ENCODE measurements at places on chromosomes 6 and 20.

- no peak for DNase-seq
Measured at GRCh38 chr20:59359906-59360725, 59.7 kb downstream of the EDN3 start.

DNA sequence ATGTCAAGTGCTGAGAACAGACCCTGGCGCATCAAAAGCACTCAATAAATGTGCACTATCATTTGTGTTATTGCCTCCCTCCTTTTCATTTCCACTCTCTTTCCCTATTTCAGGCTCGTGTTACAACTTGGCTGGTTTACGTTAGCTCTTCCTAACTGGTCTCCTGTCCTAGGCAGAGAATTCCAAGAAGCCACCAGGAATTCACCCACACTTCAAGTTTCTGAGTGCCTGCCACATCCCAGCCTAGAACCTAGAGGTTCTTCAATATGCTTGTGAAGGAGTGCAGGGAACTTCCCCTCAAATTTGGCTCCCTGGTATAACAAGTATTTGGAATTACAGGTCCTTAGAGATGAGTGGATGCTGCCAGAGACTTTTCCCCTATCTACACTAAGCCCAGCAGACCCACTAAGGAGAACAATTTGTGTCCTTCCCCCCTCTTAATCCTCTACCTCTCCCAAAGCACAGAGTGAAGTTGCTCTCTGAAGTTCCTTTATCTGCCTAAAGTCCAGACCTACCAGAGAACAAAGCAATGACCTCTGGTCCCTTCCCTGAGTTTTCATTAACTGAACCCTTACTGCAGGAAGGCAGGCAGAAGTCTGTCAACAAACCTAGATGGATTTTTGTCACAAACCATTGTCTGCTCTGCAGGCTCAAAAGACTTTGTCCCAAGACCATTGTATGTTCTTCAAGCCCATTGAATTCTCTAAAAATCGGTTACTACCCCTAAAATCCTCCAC is 201.6 kb upstream of the JARID2 start:
- DNase-seq: no peak

DNA sequence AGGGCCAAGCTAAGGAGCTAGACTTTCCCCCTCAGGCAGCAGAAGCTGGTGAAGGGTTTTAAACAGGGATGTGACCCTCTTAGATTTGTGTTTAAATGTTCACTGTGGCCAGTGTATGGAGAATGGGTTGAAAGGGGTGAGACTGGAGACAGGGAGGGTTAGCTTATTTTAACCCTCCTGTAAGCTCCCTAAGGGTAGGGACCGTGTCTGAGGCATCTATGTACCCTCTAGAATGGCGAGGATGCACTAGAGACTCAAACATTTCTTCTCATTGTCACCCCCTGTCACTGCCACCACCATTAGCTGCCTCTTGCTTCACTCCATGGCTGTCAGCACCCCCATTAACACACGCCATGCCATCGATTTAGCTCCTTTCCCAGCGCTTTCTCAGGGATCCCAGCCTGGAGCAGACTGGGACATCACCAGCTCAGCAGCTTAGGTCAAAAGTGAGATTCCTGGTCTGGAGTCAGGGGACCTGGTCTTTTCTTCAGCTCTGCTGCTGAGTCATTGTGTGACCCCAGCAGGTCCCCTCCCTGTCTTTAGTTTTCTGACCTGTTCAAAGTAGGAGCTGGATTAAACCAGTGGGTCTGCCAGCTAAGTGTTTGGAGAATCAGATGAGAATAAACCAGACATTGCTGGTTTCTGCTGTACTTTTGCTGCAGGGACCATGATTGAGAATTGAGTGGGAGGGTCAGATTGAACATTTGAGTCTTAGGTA is 1.1 kb upstream of the SLC22A7 start:
- DNase-seq: no peak

GRCh38 chr20:991850-992249 is 10.3 kb downstream of the RSPO4 start:
- DNase-seq: no peak

DNA sequence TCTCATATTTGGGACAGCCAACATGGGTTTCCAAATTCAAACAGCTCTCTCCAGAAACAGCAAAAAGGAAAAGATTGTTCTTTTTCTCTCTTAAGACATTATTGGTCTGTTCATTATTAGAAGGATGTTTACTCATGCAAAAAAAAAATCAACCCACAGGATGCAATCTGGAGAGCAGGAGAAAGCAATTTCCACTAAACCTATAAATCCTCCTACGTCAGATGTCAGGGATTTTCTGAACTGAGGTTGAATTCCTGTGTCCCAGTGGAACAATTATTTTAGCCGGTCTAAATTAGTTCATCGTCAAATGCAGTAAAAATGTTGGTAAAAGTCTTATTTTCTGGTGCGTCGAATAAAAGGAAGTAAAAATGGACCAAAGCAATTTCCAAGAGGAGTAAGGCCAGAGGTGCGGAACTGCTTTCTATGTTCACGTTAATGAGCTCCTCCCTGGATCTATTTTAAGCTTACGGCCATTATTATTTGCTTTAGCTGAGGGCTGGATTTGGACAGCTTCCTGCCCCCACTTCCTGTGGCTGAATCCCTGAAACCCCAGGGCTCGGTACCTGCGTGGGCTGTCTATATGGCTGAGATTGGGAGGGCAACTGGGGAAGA is at the start of gene GABRR1:
Gene GABRR1, minus strand, starts transcription at position 60 of the 612 bp plus-strand sequence. Its CDS starts 36 bp downstream, at position 24.
- DNase-seq: no peak

- DNase-seq: no peak
Measured at GRCh38 chr6:114247101-114247500, 95.7 kb downstream of the HS3ST5 start.

DNA sequence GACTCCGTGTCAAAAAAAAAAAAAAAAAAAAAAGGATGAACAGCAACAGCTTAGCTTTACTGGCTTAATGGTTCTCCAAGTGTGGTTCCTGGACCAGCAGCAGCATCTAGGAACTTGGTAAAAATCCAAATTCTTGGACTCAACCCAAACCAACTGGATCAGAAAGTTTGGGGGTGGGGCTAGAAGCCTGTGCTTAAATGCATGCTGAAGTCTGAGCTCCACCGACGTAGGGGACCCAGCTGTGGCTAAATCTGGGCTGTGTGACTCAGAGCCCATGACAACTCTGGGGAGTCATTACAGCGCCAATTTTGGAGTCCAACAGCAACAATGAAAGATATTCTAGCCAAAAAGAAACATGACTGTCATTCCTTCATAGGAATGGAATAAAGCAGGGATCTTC is 13.6 kb upstream of the CHD6 start:
- no peak for DNase-seq
